Fibroblast of skin of left quadriceps (primary cell): ENCODE measurements at places on chromosomes 11 and 22.

DNA sequence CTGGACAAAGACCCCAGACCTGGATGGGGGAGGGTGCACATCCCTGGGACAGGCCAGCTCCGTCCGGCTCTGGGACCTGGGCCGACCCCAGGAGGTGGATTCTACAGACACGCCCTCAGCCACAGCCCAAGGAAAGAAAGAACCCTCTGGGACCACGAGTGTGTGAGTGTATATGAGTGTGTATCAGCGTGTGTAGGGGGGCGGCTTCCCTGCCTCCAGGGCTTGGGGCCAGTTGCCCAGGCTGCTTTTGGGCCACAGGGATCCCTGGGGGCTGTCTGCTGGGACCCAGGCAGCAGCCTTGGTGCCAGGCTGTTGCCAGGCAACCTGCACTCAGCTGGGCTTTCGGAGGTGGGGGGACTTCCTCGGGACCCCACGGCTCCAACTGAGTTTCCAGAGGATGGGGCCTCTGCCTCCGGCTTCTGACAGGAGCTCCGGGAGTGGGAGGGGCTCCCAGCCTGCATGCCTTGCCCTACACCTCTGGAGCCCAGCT is 8.9 kb downstream of the DUSP8 start:
- DNase-seq: no peak

DNA sequence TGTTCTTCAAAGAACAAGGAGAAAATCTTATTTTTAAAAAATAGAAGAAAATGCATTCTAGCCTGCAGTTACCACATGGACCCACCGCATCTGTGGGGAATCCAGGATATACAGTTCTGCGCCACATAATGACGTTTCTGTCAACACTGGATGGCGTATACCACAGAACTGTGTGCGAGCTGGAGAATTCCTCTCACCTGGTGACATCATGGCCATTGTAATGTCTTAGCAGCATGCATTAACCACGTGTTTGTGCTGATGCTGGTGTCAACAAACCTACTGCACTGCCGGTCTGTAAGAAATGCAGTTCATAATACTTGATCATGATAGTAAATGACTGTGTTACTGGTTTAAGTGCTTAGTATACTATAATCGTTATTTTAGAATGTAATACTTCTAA is 174.7 kb downstream of the TBC1D22A start:
- no peak for DNase-seq

GRCh38 chr11:94997437-94997836 is 23.9 kb downstream of the KDM4D start:
- DNase-seq: no peak

- no peak for DNase-seq
Observed at GRCh38 chr11:92727769-92728168, 241.7 kb upstream of the MTNR1B start.

GRCh38 chr22:40666151-40666848 is 13.0 kb upstream of the MCHR1 start:
- DNase-seq: peak; percentile 73

- DNase-seq: no peak
Observed at GRCh38 chr11:61963016-61963281, 4.5 kb downstream of the FTH1 start.

- DNase-seq: no peak
Observed at GRCh38 chr11:131999084-131999483, 628.7 kb downstream of the NTM start.

DNA sequence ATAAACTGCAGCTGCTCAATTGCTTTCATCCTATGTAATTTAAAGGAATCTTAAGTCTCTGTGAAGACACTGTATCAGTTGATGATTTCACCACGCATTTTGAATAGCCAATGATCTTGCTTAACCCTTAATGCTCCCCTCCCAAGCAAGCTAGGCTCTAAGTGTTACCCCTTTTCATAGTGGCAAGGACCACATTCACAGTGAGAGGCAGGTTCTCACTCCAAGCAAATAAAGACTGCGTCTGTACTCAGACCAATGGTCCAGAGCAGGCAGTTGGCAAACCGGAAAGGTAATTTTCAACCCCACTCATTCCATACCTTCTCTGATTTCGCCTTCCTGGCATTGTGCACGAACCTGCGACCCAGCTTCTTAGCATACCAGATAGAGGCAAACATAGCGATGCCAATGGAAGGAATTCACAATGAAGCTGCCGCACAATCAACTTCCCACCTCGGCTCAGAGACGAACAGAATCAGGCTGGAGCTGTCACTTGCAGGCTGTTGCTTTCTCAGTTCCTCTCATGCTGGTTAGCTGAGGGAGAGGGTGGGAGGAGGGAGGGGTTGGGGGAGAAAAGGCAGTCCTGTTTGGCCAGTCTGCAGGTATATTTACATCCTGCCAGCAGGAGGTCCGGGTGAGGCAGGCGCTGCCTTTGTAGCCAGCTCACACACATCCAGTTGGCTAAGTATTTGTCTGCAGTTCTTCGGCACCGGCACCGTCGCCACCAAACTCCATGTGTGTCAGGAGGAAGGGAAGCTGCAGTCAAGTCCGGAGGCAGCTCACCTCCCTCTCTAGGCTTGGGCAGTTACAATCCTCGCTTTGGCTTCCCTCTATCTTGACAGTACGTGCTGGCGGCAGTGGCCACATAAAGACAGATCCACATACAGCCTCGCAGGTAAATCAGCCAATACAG is 1151.2 kb upstream of the CCDC90B start:
- no peak for DNase-seq

DNA sequence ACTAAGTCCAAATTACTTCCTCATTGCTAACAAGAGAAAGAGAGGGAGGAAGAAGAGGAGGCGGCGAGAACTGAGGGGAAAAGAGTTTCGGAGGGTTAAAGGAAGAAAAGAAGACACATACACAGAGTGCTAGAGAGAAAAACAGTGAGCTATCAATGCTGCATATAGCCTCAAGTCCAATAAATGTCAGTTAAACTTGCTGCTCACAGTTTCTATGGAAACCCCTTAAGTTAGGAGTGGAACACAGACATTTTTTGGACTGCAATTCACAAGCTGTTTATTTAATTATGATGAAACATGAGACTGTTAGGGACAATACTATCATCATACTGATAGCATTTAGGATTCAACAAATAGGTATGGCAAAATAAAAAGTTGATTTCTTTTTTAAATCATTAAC is 1320.4 kb downstream of the LRRC4C start:
- no peak for DNase-seq

DNA sequence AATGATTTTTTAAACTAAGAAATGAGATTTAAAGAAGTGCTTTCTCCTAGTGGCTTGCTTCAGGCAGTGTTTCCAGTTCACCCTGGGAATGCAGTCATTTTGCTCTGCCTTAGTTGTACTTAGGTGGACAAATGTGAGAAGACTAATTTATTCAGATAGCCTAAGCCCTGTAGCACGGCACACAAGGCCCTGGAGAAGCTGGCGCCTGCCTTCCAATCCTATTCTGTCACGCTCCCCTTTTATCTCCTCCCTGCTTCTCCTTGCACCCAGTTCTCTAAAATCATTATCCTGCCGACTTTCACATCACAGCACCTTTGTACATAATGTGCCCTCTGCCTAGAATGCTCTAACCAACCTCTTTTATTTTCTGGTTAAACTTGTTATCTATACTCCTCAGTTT is 64.0 kb downstream of the PPME1 start:
- no peak for DNase-seq

GRCh38 chr11:64791781-64792291 is 11.2 kb downstream of the MAP4K2 start:
- no peak for DNase-seq

GRCh38 chr11:13284776-13285588 is 7.4 kb downstream of the BMAL1 start:
- DNase-seq: no peak

DNA sequence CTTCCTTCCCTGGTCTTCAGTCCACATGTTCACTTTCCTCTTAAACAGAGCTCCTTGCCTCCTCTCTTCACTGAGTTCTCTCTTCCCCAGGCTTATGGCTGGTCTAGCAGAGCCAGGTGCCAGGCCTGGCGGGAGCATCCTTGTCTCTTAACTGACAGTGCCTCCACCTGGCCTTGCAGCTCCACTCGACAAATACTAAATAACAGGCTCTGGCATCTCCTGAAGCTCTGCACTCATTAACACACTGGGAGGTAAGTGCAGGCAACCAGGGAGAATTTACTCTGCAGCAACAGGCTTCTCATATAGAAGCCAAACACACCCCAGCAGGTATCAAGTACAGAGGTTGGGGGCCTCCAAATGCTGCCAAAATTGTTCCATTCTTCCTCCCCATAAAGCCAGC is 438.1 kb downstream of the SOX6 start:
- DNase-seq: no peak

DNA sequence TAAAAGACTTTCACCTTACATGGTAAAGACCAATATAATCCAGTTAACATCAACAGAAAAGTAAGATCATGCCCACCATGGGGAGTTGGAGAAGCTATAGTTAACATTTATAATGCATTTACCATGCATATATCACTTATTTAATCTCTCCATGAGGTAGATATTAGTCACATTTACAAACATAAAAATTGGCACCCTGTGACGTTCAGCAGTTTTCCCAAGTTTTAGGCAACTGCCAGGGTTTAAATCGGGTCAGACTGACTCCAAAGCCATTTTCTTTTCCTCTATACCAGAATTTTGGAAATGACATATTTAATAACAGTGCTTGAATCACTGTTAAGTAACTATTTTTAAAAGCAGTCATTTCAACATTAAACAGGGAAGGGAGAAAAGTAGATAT is 266.3 kb downstream of the DDX10 start:
- DNase-seq: no peak

- no peak for DNase-seq
Observed at GRCh38 chr11:48095779-48096470, 115.6 kb downstream of the PTPRJ start.

- no peak for DNase-seq
Observed at GRCh38 chr11:66992041-66992440, 16.9 kb downstream of the C11orf86 start.

DNA sequence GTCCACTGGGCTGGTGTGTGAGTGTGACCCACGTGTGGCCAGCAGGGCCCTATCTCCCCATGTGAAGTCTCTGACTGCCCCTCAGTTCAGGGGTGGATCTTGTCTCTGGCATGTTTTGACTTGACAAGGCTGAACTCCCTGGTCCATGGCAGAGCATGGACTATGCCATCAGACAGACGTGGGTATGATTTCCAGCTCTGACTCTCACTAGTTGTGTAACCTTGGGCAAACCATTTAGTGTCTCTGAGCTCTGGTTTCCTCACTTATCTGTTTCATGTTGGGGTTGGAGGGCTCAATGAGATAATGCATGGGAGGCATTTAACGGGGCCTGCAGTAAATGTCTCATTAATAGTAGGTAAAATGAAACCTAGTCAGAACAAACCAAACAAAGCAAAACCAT is 254.5 kb upstream of the NARS2 start:
- no peak for DNase-seq

DNA sequence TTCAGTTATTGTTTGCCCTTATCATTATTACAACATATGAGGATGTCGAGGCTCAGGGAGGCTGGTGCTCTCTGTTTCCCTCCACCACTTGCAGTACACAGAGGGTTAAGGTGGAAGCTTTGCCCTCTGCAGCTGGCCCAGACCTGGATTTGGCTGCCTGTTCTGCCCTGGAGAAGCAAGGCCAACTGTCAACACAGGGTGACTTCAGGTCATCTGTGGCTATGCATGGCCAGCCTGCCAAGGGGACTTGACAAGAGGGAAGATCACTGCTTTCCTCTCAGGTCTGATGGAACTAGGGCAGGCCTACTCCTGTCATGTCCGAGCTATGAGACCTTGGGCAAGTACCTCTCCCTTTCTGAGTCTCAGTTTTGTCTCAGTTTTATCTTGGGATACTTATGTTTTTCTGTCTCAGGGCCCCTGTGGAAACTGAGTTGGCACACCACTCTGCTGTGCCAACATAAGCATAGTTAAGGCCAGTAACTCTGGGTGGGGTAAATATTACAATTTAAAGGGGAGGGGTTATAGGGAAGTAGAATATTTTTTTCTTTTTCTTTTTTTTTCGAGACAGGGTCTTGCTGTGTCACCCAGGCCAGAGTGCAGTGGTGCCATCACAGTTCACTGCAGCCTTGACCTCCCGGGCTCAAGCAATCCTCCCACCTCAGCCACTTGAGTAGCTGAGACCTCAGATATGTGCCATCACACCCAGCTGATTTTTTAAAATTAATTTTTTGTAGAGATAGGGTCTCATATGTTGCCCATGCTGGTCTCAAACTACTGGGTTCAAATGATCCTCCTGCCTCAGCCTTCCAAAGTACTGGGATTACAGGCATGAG is 2.4 kb upstream of the THRSP start:
- DNase-seq: no peak

DNA sequence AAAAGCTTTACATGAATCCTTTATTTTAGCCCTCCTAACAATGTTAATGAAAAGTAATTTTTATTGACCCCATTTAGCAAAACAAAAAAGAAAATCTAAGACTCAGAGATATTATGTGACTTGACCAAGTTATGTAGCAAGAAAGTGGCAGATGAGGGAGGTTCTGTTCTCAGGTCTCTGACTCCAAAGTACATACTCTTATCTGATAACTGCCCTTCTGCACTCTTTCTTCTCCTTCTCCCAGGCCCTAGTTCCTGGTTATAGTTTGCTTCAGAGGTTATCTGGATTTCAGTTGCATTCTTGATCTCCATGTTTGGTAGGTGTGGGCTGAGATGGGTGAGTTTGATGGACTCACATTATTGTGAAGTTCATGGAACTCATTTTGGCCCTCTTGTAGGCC is 4.5 kb downstream of the OR9Q2 start:
- DNase-seq: no peak

DNA sequence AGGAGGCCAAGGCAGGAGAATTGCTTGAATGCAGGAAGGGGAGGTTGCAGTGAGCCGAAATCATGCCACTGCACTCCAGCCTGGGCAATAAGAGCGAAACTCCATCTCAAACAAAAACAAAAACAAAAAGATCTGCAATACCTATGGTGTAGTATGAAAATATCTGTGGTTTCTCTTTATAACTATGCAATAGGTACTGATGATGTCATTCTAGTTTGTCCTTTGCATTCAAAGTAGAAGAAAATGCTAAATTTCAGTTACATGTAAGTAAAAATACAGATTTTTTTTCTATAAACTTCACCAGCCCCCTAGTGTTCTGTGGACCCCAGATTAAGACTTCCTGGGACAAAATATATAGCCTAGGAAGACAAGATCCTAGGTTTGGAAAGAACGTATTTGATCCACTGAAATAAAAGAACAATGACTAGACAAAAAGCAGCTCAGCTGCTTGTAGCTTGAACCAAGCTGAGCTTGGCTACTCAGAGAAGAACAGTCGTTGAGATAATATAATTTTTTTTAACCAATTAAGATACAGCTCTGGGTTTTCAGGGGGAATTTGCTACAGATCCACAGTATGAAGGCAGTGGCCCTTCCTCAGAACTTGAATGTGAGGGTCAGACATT is 2.8 kb upstream of the HBE1 start:
- DNase-seq: no peak
